Activated naive CD8-positive, alpha-beta T cell treated with anti-CD3 and anti-CD28 coated beads, Interleukin-2, amount 50 U/mL, for 24 hours (primary cell): ENCODE measurements at places on chromosomes 12 and 14.

DNA sequence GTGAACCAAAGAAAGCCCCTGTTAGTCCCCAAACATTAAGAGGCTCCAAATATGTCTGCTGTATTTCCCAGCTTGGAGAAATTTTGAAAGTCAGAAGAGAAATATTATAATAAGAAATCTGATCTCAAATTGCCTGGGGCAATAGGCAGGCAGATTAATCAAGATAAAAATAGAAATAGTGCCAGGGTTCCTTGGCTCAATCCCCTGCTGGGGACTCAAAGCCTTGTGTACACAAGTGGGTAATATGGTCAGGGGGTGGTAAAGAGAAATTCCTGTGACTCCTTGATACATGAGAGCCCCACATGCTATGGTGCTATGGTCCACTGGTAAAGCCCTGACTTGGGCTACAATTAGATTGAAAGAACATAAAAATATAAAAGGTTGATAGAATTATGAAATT lies 41.3 kb upstream of the ARID2 start:
- no peaks in the 10 kb centered on the region for H3K36me3 ChIP-seq
- H3K4me1 ChIP-seq = peaks cover 19% of the 10 kb centered on the region
- no peak for DNase-seq
- no peak overlapping the region for H3K27ac ChIP-seq
- no peaks in the 10 kb centered on the region for H3K27me3 ChIP-seq

DNA sequence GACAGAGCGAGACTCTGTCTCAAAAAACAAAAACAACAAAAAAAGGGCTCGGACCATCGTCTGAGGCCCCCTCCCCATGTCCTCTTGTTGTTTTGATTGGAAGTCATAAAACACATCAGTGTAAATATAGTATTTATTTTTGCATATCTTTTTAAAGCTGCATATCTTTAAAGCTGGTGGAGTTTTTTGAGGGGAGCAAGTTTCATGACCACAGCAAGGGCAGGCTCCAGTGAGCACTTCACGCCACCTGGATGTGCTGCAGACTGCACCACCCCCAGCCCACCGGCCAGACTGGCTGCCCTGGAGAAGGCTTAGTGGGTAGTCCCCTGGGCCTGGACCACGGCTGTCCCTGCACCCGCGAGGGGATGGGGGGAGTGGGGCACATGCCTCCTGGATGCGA lies 11.9 kb upstream of the BCL7A start:
- no peak overlapping the region for H3K4me3 ChIP-seq
- H3K36me3 ChIP-seq = no peaks in the 10 kb centered on the region
- no peak overlapping the region for H3K27ac ChIP-seq
- DNase-seq = no peak
- H3K27me3 ChIP-seq = peaks cover 8% of the 10 kb centered on the region

DNA sequence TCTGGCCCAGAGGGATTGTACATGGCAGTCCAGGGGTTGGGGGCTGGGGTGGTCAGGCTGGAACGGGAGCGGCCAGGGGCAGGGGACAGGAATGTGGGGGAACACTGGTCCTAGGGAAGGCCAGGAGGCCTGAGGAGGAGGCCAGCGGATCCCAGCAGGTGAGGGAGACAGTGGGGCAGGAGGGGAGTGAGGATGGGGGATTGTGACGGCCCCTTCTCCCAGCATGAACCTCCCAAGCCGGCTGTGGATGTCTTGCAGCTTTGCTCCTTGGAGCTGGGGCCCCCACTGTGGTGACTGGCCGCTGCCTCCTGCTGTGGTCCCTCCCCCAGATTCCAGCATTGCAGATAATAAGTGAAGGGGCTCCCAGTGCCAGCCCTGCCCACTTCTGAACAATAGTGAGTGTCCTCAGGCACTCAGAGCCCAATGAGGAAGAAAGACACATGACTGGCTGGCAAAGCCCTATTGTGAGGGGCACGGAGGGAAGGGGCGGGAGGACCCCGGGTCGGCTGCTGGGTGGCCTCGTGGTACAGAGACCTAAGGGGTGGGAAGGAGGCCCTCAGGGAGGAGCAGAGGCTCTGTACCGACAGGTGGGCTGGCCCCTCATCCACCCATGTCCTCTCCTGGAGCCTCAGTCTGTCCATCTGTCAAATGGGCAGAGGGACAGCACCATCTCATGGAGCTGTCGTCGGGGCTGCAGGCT lies 215.0 kb downstream of the KIF26A start:
- no peaks in the 10 kb centered on the region for H3K36me3 ChIP-seq
- DNase-seq = no peak
- H3K27ac ChIP-seq = no peak overlapping the region
- H3K27me3 ChIP-seq = no peaks in the 10 kb centered on the region
- no peak overlapping the region for H3K4me3 ChIP-seq
- no peaks in the 10 kb centered on the region for H3K4me1 ChIP-seq

- no peaks in the 10 kb centered on the region for H3K4me1 ChIP-seq
- H3K4me3 ChIP-seq = no peak overlapping the region
- no peak overlapping the region for H3K27ac ChIP-seq
- H3K27me3 ChIP-seq = no peaks in the 10 kb centered on the region
- H3K36me3 ChIP-seq = peaks cover 5% of the 10 kb centered on the region
Observed at GRCh38 chr14:54538055-54538454, 28.3 kb downstream of the CGRRF1 start.

DNA sequence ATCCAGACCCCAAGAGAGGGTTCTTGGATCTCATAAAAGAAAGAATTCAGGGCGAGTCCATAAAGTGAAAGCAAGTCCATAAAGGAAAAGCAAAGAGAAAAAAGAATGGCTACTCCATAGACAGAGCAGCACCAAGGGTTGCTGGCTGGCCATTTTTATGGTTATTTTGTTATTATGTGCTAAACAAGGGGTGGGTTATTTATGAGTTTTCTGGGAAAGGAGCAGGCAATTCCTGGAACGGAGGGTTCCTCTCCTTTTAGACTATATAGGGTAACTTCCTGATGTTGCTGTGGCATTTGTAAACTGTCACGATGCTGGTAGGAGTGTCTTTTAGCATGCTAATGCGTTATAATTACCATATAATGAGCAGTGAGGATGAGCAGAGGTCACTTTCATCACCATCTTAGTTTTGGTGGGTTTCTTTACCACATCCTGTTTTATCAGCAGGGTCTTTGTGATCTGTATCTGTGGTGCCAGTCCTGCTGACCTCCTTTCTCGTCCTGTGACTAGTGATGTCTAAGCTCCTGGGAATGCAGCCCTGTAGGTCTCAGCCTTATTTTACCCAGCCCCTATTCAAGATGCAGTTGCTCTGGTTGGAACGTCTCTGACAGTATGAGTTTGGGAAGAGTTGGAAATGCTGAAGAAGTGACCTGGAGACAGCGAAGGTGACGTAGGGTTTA lies 100.5 kb downstream of the ZNF664 start:
- H3K36me3 ChIP-seq = no peaks in the 10 kb centered on the region
- no peaks in the 10 kb centered on the region for H3K27me3 ChIP-seq
- no peak for DNase-seq
- H3K4me1 ChIP-seq = no peaks in the 10 kb centered on the region

GRCh38 chr12:56116267-56117081 lies at the start of gene RPL41:
Gene RPL41 (plus strand): TSS chr12:56116633.
- H3K4me1 ChIP-seq = peaks cover 46% of the 10 kb centered on the region
- peaks cover 56% of the 10 kb centered on the region for H3K36me3 ChIP-seq
- H3K27ac ChIP-seq = peak within 1 kb of the TSS; percentile 99

- no peak for DNase-seq
- H3K4me1 ChIP-seq = peaks cover 24% of the 10 kb centered on the region
- peaks cover 99% of the 10 kb centered on the region for H3K27me3 ChIP-seq
Observed at GRCh38 chr12:53968214-53969127, 4.5 kb upstream of the HOXC11 start.

- H3K27me3 ChIP-seq = no peaks in the 10 kb centered on the region
- no peak overlapping the region for H3K4me3 ChIP-seq
- H3K27ac ChIP-seq = no peak overlapping the region
Observed at GRCh38 chr12:67386869-67387565, 117.9 kb downstream of the CAND1 start.

- H3K27me3 ChIP-seq = no peaks in the 10 kb centered on the region
- peaks cover 11% of the 10 kb centered on the region for H3K36me3 ChIP-seq
- H3K4me1 ChIP-seq = no peaks in the 10 kb centered on the region
Observed at GRCh38 chr12:1022032-1022970, 31.3 kb downstream of the ERC1 start.

- no peak for DNase-seq
- peak overlapping the region; percentile 95 for H3K27ac ChIP-seq
- H3K4me1 ChIP-seq = peaks cover 47% of the 10 kb centered on the region
Observed at GRCh38 chr12:92927436-92928281, 1.4 kb downstream of the EEA1 start.

DNA sequence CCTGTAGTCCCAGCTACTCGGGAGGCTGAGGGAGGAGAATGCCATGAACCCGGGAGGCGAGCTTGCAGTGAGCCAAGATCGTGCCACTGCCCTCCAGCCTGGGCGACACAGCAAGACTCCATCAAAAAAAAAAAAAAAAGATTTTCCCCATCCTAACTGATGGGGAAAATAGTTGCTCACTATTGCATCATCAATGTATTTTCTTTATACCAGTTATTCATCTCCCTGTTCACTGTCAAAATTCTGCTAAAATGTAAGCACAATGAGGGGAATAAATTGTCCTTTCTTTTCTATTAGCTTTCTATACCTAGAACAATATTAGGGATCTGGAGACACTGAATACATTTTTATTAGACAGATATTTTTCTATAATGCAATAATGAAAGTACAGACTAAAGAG lies 561.3 kb downstream of the CCER1 start:
- DNase-seq = no peak
- no peaks in the 10 kb centered on the region for H3K36me3 ChIP-seq
- H3K27ac ChIP-seq = no peak overlapping the region
- H3K27me3 ChIP-seq = no peaks in the 10 kb centered on the region

- no peaks in the 10 kb centered on the region for H3K4me1 ChIP-seq
- DNase-seq = no peak
- no peak overlapping the region for H3K4me3 ChIP-seq
- no peak overlapping the region for H3K27ac ChIP-seq
Observed at GRCh38 chr12:56816491-56816890, 53.4 kb downstream of the HSD17B6 start.

GRCh38 chr14:31251028-31251958 lies 43.7 kb upstream of the HECTD1 start:
- DNase-seq = no peak
- H3K27me3 ChIP-seq = no peaks in the 10 kb centered on the region
- no peaks in the 10 kb centered on the region for H3K36me3 ChIP-seq
- no peaks in the 10 kb centered on the region for H3K4me1 ChIP-seq

- H3K4me3 ChIP-seq = no peak overlapping the region
- H3K27me3 ChIP-seq = no peaks in the 10 kb centered on the region
- no peak overlapping the region for H3K27ac ChIP-seq
Observed at GRCh38 chr14:61104358-61104757, 123.3 kb downstream of the SLC38A6 start.

- H3K4me3 ChIP-seq = peak overlapping the region; percentile 82
- H3K27me3 ChIP-seq = peaks cover 2% of the 10 kb centered on the region
- H3K4me1 ChIP-seq = peaks cover 75% of the 10 kb centered on the region
- H3K36me3 ChIP-seq = peaks cover 5% of the 10 kb centered on the region
- peak overlapping the region; percentile 99 for H3K27ac ChIP-seq
Observed at GRCh38 chr14:49999826-50000379, 107.0 kb downstream of the ARF6 start.

GRCh38 chr12:93994721-93995120 lies 153.7 kb upstream of the PLXNC1 start:
- no peaks in the 10 kb centered on the region for H3K36me3 ChIP-seq
- H3K27me3 ChIP-seq = no peaks in the 10 kb centered on the region
- no peak for DNase-seq
- no peak overlapping the region for H3K4me3 ChIP-seq
- no peaks in the 10 kb centered on the region for H3K4me1 ChIP-seq
- no peak overlapping the region for H3K27ac ChIP-seq

DNA sequence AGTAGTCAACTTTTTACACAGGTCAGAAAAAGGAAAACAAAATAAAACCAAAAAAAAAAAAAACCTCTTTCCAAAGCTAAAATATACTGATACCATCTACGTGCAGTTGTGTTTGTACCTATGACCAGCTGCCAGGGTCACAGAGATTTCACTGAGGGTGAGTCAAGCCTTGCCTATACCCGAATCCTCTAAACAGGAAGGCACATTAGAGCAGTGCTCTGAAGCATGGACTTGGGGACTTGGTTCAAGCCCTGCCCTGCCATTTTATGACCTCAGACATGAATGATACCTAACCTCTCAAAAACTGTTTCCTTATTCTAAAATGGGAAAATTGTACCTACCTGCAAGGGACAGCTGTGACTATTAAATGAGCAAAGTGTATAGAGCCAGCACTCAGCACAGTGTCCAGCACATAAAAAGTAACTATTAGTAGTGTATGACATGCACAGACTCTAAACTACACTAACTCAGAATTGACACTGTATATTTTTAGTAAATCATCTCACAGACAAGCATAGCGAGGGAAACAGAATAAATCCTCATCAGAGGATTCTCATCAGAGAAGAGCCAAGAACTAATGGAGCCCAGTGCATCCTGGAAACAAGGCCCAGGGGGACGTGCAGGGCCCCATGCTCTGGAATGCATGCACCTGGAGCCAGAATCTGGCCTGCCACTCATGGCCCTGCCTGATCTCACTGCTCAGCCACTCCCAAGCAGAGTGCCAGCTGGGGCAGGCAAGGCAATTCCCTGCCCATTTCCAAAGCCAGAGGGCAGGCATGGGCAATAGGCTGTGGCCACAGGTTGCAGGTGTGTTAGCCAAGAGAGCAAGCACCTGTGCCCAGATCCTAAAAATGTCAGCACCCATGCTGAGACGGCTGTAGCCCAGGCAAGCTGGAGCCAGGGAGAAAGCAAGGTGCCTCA lies 57.0 kb downstream of the NT5DC3 start:
- peaks cover 36% of the 10 kb centered on the region for H3K36me3 ChIP-seq
- no peak for DNase-seq

GRCh38 chr14:54606178-54606577 lies 39.2 kb downstream of the SAMD4A start:
- no peak for DNase-seq
- no peak overlapping the region for H3K4me3 ChIP-seq
- peaks cover 2% of the 10 kb centered on the region for H3K27me3 ChIP-seq
- H3K4me1 ChIP-seq = peaks cover 2% of the 10 kb centered on the region

DNA sequence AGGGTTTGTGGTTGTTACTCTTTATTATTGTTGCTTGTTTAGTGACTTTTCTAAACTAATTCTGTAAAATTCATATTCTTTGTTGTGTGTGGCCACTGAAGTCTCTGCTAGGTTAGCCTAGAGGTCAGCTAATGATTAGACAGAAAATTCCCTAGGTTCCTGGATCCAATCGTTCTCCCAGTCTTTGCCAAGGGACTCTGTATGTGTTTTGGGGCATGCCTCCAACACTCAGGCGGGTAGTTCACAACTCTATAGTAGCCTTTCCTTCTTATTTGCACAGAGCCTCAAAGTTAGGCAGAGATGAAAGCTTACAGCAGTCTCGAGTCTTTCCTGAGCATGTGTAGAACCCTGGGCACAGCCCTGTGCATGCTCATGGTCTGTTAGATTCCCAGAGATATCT lies 32.7 kb upstream of the RIN3 start:
- no peak for DNase-seq
- H3K4me3 ChIP-seq = no peak overlapping the region
- H3K27ac ChIP-seq = peak overlapping the region; percentile 23
- H3K4me1 ChIP-seq = no peaks in the 10 kb centered on the region

- peaks cover 90% of the 10 kb centered on the region for H3K4me1 ChIP-seq
- no peaks in the 10 kb centered on the region for H3K27me3 ChIP-seq
- H3K36me3 ChIP-seq = peaks cover 21% of the 10 kb centered on the region
- H3K27ac ChIP-seq = peak overlapping the region; percentile 91
- DNase-seq = no peak
- no peak overlapping the region for H3K4me3 ChIP-seq
Observed at GRCh38 chr12:104486363-104486750, 29.6 kb downstream of the CHST11 start.

GRCh38 chr12:53969588-53970259 lies 3.2 kb upstream of the HOXC11 start:
- H3K4me1 ChIP-seq = peaks cover 17% of the 10 kb centered on the region
- H3K27me3 ChIP-seq = peaks cover 94% of the 10 kb centered on the region
- no peak overlapping the region for H3K4me3 ChIP-seq
- H3K27ac ChIP-seq = no peak overlapping the region
- DNase-seq = no peak
